ENCODE measurements at places on chromosomes 13 and 19.

DNA sequence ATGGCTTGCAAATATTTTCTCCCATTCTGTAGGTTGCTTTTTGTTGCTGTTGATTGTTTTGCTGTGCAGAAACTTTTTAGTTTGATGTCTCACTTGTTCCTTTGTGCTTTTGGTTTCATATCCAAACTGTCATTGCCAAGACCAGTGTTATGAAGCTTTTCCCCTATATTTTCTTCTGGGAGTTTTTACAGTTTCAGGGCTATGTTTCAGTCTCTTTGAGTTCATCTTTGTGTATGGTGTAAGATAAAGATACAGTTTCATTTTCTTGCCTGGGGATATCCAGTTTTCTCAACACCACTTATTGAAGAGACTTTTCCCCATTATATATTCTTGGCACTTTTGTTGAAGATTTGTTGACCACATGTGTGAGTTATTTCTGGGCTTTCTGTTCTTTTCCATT is 139.9 kb downstream of the MRPL57 start:
- no peak for DNase-seq

DNA sequence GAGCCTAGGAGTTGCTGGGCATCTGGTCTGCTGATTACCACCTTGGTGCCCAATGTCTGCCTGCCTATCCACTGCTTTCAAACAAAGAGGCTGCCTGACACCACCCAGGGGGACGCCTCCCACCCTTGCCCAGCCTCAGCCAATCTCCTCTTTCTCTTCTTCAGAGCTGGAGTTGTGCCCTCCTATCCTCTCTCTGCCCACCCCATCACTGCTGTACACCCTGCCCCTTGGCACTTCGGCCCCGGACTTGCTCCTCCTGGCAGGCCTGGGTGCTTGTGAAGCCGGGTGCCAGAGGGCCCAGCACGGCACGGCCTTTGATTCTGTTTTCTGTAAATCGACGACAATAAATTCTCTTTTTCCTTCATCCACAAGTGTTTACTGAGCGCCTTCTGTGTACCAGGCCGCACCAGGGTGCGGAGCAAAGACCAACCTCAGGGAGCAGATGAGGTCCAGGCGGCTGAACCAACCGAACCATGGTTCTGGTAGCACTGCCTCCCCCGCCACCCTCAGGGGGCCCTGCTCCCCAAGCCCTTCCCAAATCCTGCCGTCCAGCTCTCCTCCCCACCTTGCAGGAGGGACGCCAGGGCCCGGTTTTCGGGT is 5.0 kb downstream of the RNF225 start:
- DNase-seq, result no peak

GRCh38 chr19:13023656-13024055 is 28.4 kb downstream of the NFIX start:
- no peak for DNase-seq

DNA sequence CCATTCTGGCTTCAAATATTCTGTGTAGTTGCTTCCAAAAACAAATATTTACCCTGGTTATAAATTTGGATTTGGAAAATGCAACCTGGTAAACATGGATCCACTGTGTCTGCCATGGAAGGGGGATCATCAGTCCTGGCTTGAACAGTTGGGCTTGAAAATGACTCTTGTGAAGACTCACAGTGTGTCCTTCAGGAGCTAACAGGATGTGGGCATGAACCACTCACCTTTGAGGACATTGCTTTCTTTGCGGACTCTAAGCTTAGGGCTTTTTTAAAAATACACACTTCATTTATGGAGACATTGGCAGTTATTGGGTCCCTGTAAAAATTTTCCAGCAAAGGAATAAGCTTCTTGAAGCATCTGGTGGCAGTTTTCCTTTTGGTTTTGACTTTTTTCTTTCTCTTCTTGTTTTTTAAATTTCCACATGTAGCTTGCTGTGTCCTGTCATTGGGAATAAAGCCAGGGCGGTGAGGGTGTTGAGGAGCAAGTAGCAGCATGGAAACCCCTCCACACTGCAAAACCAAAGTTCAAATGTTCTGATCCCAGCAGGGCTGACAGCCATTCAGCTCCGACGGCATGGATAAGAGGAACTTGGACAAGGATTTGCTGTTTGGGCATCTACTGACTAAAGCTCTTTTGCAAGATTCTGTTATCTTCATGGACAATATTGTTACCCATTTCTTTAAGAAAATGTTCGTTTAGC is 39.5 kb upstream of the SERP2 start:
- DNase-seq, result no peak

- DNase-seq, result no peak
These were observed 379 bp upstream of the ZNF470 start for GRCh38 chr19:56566904-56567273.

DNA sequence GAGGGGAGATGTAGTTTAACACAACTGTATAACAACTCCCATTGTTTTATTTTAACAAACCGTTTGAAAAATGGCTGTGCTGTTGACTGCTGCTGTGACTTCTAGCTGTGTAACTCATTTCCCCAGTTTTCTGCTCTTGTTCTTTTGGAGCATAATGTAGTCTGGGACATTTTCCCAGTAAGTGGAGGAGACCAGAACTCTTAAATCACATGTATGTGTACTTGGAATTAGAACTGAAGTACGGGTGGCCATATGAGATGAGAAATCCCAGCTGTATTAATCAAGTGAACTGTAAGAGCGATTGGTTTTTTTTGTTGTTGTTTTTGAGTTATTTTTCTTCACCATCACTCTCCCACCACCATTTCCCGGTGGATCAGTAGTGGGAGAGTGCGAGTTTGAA is 49.4 kb upstream of the RNF113B start:
- no peak for DNase-seq

- DNase-seq, result no peak
These were observed 31.6 kb upstream of the CACTIN start for GRCh38 chr19:3658004-3658869.

- DNase-seq, result no peak
These were observed 24.8 kb downstream of the C2CD4C start for GRCh38 chr19:383922-384798.

DNA sequence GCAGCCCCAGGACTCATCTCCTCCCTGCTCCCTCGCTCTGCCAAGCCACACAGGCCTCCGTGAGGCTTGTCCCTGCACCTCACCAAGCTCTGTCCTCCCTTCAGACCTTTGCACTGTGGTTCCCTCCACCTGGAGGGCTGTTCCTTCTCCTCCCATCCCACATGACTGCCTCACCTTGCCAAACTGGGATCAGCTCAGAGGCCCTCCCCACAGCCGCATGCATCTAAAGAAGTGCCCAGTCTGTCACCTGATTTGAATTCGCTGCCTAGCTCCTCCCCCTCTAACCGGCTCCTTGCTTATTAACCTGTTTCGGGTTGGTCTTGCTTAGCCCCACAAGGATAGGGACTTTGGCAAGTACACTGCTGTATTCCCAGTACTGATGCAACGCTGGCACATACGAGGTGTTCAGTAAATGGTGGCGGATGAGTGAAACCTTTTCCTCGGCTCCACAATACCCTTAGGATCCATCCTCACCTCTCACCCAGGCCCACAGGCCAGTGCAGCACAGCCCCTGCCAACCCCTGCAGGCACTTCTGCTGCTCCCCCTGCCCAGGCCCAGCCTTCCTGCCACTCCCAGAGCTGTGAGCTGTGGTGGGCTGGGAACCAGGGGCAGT is 4.4 kb downstream of the AKT2 start:
- DNase-seq, result no peak

GRCh38 chr13:37229931-37230330 is 124.5 kb upstream of the CSNK1A1L start:
- DNase-seq, result no peak

- peak; percentile 86 for DNase-seq
These were observed at the start of gene FFAR1 for GRCh38 chr19:35347171-35347929. FFAR1 (plus strand) TSS chr19:35347902; CDS start chr19:35351552, 3,650 bp downstream.

DNA sequence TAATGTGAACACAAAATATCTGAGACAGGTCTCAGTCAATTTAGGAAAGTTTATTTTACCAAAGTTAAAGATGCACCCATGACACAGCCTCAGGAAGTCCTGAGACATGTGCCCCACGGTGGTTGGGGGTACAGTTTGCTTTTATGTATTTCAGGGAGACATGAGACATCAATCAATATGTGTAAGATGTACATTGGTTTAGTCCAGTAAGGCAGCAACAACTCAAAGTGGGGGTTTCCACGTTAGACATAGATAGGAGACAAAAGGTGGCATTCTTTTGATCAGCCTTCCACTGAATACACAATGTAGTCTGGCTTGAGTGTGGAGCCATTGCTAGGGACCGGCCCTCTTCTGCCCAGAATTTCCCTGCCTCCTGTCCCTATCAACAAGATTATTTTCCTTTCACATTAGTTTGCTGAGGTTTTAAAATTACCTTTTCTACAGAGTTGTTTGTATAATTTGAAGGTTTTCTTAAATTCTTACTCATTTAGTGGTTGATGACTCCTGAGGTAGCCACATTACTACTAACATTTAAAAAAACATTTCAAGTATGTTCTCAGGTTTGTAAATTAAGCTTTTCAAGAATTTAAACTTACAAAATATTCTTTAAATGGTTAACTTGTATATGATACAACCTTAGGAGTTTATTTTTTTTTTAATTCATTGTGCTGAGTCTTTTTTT is 33.2 kb downstream of the RNASEH2B start:
- no peak for DNase-seq

- no peak for DNase-seq
These were observed 39.8 kb upstream of the TPM4 start for GRCh38 chr19:16036397-16036925.

- DNase-seq, result no peak
These were observed 61.4 kb upstream of the URI1 start for GRCh38 chr19:29880498-29881081.

DNA sequence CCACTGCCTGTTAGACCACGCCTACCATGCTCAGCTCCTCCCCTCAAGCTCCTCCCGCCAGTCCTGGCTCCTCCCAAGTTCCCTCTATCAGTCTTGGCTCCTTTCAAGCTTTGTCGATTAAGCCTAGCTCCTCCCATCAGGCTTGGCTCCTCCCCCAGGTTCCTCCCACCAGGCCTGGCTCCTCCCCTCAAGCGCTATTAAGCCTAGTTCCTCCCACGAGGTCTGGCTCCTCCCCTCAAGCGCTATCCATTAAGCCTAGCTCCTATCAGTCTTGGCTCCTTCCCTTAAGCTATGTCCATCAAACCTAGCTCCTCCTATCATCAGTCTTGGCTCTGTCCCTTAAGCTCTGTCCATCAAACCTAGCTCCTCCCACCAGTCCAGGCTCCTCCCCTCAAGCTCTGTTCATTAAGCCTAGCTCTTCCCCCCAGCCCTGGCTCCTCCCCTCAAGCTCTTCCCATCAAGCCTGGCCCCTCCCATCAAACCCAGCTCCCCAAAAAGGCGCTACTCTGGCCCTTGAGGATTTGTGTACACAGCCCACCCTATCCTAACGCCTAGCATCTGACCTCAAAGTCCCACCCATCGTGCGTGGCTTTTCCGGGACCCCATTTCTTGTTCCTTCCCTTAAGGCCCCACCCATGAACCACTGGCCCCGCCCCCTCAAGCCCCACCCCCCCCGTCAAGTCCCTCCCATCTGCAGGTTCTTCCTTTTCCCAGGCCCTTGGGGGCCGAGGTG is 10.0 kb downstream of the CAMSAP3 start:
- peak; percentile 99 for DNase-seq

DNA sequence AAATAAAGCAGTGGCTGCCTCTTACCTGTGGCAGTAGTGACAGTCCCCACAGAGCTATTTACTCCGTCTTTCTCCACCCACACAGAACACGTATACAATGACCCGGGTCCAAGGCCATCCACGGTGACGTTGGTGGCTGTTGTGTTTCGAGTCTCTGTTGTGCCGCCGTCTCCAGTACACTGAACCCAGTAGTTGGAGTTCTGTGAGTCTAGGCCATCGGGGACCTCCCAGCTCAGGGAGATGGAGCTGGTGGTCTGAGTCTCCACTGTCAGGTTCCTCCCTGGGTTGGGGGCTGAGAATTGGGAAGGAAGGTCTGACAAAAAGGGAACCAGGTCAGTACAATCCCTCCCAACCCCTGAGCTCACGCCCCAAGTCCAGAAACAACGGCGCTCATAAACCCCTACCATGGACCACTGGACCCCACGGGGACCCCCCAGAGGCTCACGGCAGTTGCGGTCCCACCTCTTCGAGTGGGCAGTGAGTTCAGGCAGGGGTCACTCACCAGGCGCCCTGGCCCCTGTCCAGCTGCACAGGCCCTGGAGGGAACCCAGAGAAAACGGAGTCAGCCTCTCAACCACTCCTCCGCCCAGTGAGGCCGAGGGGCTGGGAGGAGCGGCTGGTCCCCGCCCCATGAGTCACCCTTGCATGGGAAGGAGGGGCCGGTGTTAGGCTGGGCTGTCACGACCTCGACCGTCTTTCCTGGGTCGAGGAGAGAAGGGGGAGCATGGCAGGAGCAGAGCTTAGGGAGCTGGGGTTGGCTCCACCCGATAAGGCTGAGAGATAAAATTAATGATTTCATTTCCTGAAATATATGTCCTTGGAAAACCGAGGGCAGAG is 2.4 kb downstream of the PTPRH start:
- DNase-seq, result no peak

DNA sequence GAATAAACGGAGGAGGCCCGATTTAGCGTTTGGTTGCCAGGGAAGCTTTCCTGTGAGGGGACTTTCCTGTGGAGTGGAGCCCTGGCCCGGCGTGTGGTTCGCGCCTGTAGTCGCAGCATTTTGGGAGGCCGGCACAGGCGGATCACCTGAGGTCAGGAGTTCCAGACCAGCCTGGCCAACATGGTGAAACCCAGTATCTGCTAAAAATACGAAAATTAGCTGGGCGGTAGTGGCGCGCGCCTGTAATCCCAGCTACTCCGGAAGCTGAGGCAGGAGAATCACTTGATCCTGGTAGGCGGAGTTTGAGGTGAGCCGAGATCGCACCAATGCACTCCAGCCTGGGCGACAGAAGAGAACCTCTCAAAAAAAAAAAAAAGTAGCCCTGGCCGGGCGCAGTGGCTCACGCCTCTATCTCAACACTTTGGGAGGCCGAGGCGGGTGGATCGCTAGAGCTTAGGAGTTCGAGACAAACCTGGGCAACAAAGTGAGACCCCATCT is 6.9 kb downstream of the KANK3 start:
- no peak for DNase-seq

DNA sequence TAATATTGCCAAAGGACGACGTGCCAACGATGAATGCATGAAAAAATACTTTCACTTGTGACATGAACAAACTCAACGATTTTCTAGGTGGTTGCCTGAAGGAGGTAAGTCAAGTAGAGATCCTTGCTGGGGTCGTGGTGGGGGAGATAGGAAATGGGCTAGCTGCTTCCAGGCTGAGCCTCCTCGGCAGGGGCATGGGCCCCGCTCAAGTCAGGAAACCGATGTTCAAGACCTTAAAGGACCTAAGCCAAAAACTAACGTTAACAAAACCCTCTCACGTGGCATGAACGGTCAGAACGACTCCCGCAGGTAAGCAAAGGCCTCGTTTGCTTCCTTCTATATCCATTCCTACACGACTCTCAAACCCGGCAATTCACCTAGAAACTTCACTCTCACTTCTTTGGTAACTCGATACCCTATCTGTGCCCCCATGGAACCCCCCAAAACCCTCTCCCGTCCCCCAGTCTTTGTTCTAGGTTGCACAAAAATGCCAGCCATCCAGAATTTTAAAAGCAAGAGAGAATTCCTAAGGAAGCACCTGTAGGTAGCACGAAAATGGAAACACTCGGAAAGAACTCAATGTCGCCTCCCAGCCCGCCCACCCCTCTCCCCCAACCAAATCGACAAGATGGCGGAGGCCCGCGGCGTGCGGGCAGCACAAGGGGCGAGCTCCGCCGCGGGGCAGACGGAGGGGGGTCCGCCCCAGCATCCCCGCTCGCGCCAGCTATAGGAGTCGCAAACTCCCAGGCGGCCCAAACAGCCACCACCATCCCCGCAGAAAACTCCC is 13.6 kb downstream of the ACP4 start:
- peak; percentile 46 for DNase-seq

GRCh38 chr19:14139944-14140343 is 3.6 kb upstream of the ASF1B start:
- no peak for DNase-seq

GRCh38 chr19:27794494-27795042 is 1418.4 kb downstream of the UQCRFS1 start:
- DNase-seq, result peak; percentile 45

GRCh38 chr13:73938372-73939070 is 195.7 kb downstream of the KLF12 start:
- no peak for DNase-seq

All from NAMALWA (cell line).